ENCODE measurements at places on chromosomes 3 and 15.

DNA sequence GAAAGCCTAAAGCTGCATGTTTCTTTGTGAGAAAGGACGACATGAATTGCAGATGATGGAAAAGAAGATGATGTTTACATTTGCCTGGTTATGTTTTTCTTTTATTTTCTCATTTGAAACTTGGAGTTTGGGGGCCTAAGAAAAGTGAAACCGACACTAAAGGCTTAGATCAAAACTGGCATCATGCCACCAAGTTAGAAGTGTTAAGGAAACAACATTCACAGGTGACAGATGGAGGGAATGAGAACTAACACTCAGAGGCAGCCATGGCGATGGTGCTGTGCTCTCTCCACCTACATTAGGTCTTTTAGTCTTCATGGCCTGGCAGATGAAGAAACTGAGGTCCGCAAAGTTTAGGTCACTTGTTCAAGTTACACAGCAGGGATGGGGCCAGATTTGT, 923.6 kb downstream of the TUSC7 start:
- DNase-seq, result no peak

DNA sequence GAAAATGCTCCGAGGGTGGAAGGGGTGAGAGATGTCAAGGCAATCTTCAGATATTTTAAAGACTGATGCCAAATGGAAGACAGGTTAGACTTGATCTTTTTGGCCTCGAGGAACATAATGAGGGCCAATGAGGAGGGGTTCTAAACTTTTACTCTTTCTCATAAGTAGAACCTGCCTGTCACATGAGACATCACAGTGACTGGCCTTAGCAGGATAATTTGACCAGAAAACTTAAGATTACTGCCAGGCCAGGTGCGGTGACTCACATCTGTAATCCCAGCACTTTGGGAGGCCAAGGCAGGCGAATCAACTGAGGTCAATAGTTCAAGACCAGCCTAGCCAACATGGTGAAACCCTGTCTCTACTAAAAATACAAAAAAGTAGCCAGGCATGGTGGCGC, 12.2 kb downstream of the TM4SF4 start:
- DNase-seq, result no peak

DNA sequence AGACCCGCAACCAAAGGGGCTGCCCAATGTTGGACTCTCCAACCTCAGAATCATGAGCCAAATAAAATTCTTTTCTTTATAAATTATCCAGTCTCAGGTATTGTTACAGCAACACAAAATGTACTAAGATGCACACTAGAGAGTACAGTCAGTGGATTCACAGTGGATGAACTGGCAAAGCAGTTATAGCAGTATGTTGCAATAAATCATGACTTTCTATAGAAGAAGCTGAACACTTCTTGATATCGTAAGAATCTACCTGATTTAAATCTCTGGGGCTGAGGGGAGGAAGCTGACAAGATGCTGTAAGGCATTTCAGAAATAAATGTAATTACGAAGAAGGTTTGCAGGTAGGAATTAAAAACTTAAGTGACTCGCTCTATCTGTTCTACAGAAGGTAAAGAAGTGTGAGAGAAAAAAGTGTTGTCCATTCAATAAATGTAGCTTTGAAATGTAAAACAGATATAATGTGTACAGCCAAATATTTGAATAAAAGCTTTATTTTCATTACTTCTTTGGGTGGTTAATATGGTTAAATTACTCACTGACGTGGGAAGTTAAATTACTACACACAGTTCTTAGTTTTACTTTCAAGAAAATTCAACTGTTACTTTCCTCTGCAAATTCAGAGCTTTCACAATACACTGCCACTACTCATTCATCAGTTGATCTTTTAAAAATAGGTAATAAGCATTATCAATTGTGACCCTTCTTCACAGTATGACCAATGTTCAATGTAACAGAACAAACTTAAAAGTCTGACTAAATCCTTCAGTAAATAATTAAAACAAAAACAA, 439.1 kb downstream of the SHQ1 start:
- DNase-seq, result no peak

DNA sequence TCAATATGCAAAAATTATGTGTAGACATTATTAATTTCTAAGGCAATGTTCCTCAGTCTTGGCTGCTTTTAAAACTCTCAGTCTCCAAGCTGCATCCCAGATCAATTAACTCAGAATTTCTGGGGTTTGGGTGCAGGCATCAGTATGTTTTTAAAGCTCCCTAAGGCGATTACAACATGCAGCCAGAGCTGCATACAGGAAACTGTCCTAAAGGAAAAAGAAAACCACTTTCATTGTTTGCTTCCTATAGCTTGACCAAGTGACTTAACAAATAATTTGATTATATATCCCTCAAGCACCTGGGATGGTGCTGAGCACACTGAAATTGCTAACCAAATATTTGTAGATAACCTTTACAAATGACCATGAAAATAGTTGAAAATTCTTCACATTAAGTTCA, 194.7 kb downstream of the DTWD1 start:
- no peak for DNase-seq

DNA sequence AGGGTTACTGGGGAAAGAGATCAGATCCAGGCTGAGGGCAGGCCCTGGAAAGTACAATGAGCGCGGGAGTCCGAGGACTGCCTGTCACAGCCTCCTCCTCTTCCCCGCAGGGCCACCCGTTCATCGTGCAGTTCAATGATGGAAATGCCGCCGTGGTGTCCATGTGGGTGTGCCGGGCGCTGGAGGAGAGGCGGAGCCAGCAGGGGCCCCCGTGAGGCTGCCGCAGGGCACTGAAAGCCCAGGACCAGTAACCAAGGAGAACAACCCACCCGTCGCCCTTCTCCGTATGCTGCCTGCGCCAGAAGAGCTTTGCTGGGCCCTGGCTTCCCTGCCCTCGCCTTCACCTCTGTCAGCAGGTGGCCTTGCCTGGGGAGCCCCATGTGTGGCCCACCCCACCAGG, 18.8 kb upstream of the SKOR1 start:
- no peak for DNase-seq

DNA sequence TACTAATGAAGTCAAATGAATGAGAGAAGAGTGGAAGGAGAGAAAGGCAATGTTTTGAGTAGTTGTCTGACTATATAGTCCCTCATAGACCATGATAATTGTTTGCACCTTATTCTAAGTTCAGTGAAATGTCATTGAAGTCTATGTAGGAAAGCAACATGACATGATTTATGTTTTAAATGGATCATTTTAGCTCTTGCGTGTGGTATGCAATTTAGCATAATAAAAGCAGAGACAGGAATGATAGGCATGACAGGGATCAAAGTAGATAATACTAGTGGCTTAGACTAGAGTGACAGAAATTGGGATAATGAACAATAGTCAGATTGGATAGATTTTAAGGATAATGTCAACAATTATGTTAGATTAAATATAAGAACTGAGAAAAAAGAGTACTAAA, 132.5 kb downstream of the PYDC2 start:
- DNase-seq, result no peak

GRCh38 chr15:60154764-60155325, 150.7 kb downstream of the FOXB1 start:
- DNase-seq, result no peak

GRCh38 chr15:65923264-65923663, 54.0 kb downstream of the RAB11A start:
- no peak for DNase-seq

DNA sequence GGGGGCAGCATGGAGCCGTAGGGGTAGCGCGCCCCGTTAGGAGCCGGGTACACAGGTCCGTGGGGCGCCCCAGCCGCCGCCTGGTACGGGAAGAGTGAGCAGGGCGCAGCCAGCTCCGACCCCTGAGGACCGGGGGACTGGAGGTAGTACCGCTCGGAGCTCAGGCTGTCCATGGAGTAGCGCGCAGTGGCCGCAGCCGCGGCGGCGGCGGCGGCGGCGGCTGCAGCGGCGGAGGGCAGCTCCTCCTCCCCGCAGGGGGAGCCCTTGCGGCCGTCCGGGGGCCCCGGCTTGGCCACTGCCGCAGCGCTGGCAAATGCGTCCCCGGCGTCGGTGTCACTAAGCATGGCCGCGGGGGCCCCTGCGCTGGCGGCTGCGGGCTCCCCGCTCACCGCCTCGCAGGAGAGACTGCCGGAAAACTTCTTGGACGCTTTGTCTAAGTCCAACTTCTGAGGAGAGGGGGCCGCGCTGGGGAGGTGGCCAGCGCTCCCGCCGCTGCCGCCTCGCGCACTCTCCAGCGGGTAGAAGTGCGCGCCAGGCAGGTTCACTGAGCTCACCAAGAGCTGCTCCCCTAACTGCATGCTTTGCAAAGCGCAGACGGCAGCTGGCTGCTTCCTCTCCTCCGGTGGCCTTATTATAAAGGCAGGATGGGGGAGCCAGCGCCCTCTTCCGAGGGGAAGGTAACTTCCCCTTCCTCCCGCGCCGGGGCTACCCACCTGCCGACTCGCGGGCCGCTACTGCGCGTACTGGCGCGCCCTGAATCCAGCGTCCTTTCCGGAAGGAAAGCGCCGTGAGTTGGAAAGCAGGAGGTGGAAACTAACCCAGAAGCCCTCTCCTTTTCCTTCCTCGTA, at the start of gene EOMES:
EOMES (minus strand) TSS at position 607 of the 848 bp plus-strand sequence; CDS start at position 578, 29 bp downstream.
- no peak for DNase-seq

DNA sequence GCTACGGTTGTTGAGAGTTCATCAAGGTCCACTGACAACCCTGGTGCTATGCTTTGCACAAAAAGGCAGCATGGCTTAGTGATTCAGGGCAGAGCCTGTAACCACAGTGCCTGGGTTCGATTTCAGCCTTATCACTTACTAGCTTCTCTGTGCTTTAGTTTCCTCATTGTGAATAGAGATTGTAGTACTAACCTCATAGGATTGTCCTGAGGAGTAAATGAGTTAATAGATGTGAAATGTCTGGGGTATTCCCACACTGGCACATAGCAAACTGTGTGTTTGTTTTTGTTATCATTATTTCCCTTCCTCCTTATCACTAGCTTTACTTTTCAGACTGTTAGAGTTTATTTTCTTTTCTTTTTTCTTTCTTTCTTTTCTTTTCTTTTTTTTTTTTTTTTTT, 16.3 kb downstream of the CRTAP start:
- no peak for DNase-seq

DNA sequence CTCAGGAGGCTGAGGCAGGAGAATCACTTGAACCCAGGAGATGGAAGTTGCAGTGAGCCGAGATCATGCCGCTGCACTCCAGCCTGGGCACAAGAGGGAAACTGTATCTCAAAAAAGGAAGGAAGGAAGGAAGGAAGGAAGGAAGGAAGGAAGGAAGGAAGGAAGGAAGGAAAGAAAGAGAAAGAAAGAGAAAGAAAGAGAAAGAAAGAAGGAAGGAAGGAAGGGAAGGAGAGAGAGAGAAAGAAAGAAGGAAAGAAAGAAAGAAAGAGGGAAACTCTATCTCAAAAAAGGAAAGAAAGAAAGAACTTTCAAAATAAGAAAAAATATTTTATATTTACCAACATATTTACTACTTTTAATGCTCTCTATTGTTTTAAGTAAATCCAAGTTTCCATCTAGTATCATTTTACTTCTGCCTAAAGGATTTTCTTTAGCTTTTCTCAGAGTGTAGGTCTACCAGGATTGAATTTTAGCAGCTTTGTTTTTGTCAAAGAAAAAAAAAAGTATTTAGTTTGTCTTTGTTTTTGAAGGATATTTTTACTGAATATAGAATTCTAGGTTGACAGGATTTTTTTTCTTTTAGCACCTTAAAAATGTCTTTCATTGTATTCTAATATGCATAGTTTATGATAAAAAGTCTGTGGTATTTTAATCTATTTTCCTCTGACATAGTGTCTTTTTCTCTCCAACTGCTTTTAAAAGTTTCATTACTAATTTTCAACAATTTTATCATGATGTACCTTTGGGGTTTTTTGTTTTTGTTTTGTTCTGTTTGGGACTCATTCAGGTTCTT, 47.2 kb upstream of the CORO2B start:
- no peak for DNase-seq

DNA sequence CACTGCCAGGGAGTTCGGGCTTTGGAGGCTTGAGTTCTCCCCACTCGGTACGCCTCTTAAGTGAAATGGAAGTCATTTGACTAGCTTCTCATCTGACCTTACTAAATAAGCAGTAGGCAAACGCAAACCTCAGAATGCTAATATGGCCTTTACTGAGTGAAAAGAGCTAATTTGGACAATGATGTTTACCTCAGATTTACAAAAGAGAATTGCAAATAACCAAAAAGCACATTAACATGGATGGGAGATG, 1.6 kb upstream of the RNU6-1 start:
- no peak for DNase-seq

- DNase-seq, result no peak
Measured at GRCh38 chr15:60353245-60353920, 44.4 kb downstream of the ANXA2 start.

DNA sequence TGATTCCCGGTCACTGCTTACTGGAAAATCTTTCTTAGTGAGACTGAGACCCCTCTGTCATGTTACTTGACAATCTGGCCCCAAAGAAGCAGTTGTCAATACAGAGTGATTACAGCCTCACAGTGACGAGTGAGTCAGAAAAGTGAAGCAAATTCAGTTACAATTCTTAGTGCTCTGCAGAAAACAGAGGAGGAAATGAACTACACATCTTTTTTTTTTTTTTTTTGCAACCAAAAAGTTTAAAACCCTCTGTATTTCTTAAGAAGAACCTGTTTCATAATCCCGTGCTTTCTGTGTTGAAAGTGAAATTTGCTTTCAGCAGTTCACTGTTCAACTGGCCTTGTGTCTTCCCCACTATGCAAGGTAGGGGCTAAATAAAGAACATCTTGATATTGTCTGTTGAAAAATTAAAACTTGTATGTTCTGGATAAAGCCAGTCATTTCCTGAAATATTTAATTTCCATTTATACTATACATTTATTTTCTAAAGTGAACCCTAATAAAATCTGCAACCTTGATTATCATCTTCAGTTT, 1.9 kb downstream of the AQP9 start:
- DNase-seq, result no peak

DNA sequence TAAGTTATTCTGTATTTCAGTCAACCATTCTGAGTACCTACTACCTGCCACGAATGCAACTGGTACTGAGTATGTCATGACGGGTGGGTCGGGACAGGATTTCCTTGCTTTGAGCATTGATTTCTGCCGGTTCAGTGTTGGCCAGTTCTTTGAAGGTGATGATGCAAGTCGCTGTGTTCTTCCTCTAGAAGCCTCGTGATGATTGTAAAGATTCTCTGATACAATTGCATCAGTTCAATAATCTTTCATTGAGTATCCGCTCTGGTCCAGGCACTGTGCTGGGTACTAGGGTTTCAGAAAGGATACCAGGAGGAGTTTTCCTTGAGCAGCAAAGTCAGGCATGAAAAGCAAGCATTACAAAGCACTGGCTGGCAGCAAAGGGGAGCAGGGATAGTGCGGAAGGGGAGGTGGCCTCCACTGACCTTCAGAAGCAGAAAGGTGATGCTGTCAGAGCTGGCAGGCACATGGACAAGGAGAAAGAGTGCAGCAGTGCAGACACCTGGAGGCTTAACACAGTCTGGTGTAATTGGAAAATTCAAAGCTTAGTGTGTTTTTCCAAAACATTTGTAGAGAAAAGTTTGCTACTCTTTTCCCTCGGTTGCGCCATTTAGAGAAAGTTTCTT, 100.1 kb downstream of the RPL39L start:
- DNase-seq, result no peak

- no peak for DNase-seq
Measured at GRCh38 chr15:43648649-43649429, at the start of gene CATSPER2. CATSPER2 (minus strand) TSS chr15:43648844; CDS start chr15:43648061, 783 bp downstream.

Data from nucleus accumbens (tissue), 56 donors.